Esophagus muscularis mucosa (tissue), 4 donors: ENCODE measurements at places on chromosomes 11 and 22. TPM values are rescaled to one million over a fixed set of nuclear protein-coding genes. Genes with fewer than 3 reads are reported as not detected.

The CARD18 gene
- total RNA-seq = not detected

- H3K27ac ChIP-seq = no peak overlapping the region
- no peak overlapping the region for H3K4me3 ChIP-seq
- H3K36me3 ChIP-seq = no peaks in the 10 kb centered on the region
- peaks cover 6% of the 10 kb centered on the region for H3K4me1 ChIP-seq
- no peak for DNase-seq
Measured at GRCh38 chr11:125114518-125114917, 3.1 kb upstream of the TMEM218 start.

GRCh38 chr11:373716-374551, 4.6 kb downstream of the B4GALNT4 start:
- no peak for DNase-seq
- H3K27ac ChIP-seq = no peak overlapping the region
- H3K36me3 ChIP-seq = peaks cover 33% of the 10 kb centered on the region
- no peaks in the 10 kb centered on the region for H3K27me3 ChIP-seq

DNA sequence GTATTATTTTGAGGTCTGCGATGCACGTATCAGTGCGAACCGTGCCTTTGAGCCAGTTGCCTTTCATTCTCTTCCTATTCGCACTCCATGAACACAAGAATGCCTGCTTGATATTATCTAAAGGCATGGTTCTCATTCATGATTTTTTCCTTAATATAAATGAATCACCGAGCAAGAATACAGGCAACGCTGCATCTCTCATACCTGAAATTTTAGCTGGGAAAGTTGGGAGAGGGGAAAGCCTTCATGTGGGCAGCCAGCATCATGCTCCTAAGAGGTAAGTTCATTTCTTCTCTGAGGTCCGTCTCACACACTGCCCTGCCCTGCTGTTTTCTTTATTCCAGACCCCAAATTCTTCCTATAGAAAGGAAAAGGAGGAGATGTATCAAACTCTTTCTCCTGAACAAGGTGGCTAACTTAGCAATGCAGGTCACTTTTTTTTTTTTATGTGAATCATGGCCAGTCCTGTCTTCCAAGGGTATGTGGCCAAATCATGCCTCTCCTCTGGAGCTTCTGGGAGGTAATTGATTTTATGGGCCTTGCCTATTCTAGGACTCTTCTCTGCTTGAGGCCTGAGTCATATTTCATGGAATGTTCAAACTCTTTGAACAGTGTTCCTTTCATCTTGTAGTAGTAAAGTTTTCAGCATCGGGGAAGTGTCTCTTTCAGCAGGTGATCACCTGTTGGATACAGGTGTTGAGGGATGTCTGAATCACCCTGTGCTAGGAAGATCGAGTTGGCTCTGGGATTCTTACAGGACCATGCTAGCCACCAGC, 3.2 kb downstream of the GLB1L2 start:
- no peak overlapping the region for H3K27ac ChIP-seq
- H3K4me1 ChIP-seq = peaks cover 25% of the 10 kb centered on the region
- H3K27me3 ChIP-seq = no peaks in the 10 kb centered on the region
- DNase-seq = no peak

The CNTF gene
- 1.7 TPM for total RNA-seq
